ENCODE measurements at places on chromosomes 12 and 14.

- no peak for DNase-seq
Measured at GRCh38 chr14:60532442-60532841, 23.5 kb downstream of the SIX6 start.

DNA sequence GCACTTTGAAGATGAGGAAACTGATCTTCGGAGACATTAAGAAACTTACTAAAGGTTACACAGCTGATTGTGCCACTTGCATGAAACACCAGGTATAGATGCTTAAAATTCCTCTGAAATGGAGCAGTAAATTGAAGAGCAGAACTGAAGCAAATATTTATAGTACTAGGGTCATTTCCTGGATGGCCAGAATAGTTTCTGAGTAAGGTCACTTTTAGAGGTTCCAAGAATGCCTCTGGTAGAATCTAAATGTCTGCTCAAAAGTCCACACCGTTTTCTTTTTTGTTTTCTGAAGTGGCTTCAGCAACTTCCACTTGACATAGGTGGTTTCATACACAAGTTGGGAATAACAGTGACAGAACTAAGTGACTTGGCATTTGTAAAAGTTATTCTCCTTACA lies 19.4 kb downstream of the TPH2 start:
- DNase-seq, result no peak

- no peak for DNase-seq
Measured at GRCh38 chr14:61503167-61503801, 181.9 kb downstream of the PRKCH start.

- DNase-seq, result no peak
Measured at GRCh38 chr12:65948320-65949008, 124.2 kb downstream of the HMGA2 start.

- no peak for DNase-seq
Measured at GRCh38 chr12:103819312-103819711, 21.7 kb downstream of the NT5DC3 start.

DNA sequence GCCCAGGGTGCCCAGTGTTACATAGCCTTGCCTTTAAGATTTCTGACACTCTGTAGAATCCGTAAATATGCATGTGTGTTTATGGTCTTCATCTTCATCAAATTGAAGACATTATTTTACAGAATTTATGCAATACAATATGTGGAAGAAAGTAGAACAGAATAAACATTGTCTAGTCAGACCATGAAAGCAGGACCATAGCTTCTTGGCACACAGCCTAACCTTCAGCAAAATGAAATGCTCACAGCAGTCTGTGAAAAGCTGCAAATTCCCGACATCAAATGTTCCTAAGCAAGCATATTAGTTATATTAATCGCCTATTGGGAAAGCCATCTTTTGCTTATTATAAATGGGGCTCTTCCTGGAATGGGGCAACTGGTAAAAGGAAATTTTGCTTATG lies 111.3 kb upstream of the GARIN2 start:
- no peak for DNase-seq

DNA sequence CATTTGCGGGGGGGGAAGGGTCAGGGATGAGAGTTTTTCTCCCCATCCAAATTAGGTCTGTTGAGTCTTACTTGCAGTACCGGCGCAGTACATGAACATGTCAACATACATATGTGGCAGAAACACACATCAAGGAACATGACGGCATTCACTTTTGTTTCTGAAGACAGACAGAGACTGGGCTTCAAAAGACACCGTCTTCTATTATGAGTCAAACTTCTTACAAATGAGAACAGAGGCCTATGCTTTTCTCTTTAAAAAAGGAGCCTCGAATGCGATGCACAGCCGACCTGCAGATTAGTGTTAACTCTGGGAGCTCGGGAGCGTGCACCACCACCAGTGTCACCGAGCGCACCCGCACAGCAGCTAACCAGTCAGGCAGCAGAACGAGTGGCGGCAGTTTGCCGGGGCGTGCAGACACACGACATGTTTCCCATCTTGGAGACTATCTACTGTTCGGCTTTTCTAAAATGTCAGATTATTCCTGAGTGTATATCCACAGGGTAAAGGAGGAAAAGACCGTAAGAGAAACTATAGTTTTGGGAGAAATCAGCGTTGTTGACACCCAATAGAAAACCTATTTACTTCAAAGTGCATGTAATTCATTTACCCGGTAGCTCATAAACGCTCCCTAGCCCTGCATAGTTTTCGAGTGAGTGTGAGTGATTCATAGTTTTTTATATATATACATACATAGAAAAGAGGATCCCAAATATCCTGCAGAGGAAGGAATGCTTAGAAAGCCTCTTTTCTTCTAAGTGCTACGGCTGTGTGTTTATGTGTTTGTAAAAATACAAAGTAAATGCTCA lies 33.0 kb downstream of the UBR7 start:
- DNase-seq, result no peak

- no peak for DNase-seq
Measured at GRCh38 chr14:26385310-26385709, 212.5 kb downstream of the NOVA1 start.

DNA sequence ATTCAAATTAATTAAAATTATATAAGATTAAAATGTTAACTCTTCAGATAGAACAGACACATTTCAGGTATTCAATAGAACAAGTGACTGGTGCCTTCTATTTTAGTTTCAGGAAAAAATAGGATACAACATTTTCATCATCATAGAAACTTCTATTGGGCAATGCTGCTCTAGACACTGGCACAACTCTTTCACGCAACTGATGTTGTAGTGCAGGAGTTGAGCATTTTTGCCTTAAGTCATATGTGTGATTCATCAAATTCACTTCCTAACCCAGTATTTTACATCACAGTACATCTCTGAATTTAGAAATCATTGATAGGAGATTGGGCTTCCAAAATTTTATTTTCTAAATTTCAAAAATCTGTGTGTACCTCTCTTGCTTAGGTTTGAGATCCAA lies 215.4 kb upstream of the DIO2 start:
- DNase-seq, result no peak

DNA sequence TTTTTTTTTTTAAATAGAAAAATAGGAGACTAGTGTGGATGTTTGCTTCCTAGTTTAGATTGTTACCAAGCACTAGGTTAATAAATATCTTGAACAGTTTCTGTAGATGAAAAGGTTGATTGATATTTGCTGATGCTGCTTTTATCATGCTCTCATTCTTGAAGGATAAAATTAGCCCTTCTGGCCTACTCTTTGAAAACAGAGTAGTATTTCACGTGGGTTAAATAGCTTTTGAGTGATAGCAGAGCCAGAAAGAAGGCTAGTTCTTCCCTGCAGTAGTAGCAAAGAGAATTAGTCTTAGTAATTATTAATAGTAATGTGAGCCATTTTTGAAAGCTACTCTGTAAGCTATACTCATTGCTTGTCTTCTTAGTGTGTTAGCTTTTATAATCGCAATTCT lies 5.2 kb downstream of the NEDD1 start:
- no peak for DNase-seq

DNA sequence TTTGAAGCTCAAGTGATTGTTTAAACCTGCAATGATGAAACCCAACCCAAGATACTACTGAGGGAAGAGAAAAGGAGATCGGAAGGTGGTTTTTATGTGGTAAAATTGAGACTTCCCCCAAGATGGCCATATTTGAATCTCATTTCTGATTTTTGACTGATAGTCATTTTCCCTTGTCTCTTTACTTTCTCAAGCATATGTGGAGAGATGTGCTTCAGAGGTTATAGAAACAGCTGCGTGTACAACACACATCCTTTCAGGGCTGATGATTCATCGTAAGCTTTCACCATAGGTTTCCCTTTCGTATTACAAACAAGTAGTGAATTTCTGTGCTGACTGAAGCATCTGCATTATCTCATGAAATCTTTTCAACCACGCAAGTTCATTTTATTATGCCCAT lies 276.2 kb downstream of the EMP1 start:
- DNase-seq, result no peak

DNA sequence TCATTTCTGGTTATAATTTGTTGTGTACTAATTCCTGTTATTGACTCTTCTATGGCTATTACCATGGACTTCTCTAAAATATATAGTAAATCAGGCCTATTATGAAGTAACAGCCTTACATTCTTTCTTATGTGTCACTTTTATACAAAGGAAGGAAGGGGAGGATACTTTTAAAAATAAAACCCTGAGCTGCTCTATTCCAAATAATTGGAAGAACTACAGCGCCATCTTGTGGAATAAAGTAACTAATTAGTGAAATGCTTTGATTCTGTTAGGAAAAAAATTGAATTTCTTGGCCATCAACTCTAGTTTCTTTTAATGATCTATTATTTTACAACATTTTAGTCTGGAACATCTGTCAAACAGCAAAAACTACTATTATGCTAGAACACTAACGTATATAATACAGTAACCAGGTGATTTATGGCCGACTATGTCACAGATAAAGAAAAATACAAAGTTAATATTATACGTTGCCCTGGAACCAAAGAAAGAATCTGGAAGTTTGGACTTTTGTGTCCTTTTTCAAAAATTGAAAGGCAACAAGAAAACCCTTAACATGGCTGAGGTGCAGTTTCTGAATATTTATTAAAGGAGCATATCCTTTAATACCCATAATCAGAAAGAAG lies 55.0 kb upstream of the NELL2 start:
- DNase-seq, result no peak

GRCh38 chr12:88951177-88951576 lies 370.9 kb upstream of the KITLG start:
- DNase-seq, result no peak

DNA sequence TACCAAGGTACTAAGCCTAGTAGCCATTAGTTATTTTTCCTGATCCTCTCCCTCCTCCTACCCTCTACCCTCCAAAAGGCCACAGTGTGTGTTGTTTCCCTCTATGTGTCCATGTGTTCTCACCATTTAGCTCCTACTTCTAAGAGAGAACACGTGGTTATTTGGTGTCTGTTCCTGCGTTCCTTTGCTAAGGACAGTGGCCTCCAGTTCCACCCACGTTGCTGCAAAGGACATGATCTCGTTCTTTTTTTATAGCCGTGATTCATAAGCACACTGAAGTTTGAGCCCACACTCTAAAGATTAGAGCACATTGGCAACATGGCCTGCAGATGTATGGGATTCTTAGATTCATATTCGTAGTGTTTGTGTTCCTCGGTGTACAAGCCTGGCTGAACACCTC lies 8.1 kb upstream of the STX2 start:
- DNase-seq, result no peak

DNA sequence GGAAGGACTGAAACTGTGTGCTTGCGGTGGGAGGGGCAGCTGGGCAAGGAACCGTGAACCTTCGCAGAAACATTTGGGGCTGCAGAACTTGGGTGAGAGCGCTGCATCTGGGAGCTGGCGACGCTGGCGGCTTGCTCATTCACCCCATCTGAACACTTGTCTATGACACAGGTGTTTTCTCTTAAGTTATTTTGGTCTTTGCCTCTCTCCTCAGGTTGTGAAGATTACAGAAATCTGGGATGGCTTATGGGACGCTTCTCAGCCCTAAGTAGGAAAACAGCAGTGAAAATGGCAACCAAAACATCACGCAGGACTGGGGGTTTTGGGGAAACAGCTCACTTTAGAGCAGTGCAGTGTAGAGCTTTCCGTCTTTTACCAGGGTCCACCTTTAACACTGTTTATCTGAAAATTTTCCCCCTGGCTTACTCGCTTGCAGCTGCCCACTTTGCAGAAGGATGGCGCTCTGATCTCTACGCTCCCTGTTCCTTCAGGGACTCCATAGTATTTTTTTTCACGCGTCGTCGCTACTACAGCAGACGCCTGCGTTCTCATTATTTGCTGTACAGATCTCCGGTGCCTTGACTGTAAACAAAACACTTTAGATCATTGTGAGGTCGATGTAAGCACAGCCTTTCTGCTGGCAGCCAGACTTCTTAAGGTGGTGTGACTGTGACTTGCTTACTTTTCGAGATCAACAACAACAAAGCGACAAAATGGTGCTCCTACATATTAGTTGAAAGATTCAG lies 2.7 kb upstream of the CDKN1B start:
- DNase-seq, result no peak

- DNase-seq, result no peak
Measured at GRCh38 chr14:75969891-75970290, 11.9 kb downstream of the TGFB3 start.

- DNase-seq, result no peak
Measured at GRCh38 chr12:114661245-114661644, 22.7 kb downstream of the TBX3 start.

DNA sequence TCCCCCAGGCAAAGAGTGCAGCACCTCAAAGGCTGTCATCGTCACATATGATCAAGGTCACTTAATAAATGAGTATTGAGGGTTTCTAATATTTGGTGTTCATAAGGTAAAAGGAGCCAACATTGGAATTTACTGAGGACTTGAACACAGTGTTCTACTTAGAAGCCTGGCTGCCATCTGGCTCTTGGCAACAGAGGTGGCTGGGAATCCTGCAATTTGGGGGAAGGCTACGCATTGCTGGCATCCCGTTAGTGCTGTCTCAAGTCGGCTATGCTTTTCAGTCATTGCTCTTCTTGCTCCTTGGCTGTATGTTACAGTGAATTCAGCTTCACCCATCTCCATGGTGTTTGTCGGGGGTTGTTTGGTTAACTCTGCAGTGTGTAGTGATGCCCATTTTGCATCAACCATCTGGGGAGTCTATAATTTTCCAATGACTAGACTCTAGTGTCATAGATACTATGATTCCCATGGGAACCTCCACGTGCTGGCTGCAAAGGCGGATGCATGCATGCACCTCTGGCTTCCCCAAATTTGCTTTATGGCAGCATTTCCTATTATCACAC lies 12.9 kb upstream of the SLC24A4 start:
- DNase-seq, result no peak

GRCh38 chr12:125255935-125256633 lies 190.8 kb downstream of the AACS start:
- DNase-seq, result no peak

DNA sequence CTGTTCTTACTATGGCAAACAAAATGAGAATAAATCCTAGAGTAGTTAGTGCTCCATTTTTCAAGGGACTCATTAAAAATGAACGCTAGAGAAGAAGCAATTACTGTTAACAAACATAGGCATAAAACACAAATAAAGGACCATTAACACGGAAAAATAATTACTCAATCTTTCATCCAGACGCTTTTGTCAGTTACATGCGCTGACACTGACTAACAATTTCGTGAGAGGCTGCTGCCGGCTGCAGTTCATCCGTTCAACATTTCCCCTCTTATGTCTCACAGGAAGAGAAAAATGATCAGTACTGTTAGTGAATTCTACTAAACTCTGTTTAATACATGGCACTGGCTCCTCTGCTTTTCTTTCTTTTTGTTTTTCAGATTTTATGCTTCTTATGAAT lies 472.7 kb upstream of the FLRT2 start:
- DNase-seq, result no peak

- DNase-seq, result no peak
Measured at GRCh38 chr12:14283489-14284144, 81.9 kb upstream of the ATF7IP start.

GRCh38 chr14:59363531-59364226 lies 101.5 kb downstream of the GPR135 start:
- no peak for DNase-seq

- no peak for DNase-seq
Measured at GRCh38 chr12:100703868-100704267, 90.7 kb upstream of the ANO4 start.

DNA sequence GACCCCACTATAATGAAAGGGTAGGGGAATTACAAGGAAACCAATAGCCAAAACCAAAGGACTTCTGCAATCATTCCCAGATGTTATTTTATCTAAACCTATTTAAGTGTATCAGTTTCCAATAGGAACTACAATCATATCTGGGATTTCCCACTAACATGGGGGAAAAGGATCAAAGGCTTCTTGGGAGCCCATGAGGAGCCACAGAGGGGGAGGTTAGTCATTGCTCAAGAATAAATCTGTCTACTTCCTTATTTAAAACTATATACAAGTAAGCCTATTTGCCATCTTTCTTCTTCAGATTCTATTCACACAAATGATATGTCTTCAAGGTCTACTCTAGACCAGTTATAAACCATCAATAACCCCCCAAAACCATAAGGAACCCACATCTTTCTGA lies 33.1 kb downstream of the FGD6 start:
- no peak for DNase-seq
